GM12891 (cell line): ENCODE measurements at places on chromosomes 12 and 14.

GRCh38 chr14:73996731-73997107 lies 22.4 kb downstream of the ENTPD5 start:
- no peak for DNase-seq

DNA sequence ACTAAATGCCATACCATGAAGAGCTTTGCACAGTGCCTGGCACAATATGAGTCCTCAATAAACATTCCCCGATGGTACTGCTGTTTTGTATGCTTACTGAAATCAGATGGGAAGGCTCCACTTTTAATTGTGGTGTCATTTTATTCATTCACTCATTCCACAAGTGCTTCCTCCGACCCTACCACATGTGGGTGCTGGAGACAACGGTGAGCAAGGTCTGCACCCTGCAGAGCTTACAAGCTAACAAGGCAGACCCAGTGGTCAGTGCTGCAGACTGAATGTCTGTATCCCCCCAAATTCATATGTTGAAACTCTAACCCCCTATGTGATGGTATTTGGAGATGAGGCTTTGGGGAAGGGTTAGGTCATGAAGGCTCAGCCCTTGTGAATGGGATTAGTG lies 48.3 kb downstream of the RFX4 start:
- DNase-seq = no peak

- no peak for DNase-seq
These were observed 6.1 kb downstream of the RAPGEF3 start for GRCh38 chr12:47752552-47752951.

GRCh38 chr12:122820838-122821271 lies 14.4 kb upstream of the HIP1R start:
- DNase-seq = no peak

- DNase-seq = no peak
These were observed 535 bp downstream of the BIN2 start for GRCh38 chr12:51323317-51323960.

GRCh38 chr12:109346920-109347319 lies 780 bp upstream of the MYO1H start:
- no peak for DNase-seq

GRCh38 chr12:13030541-13031291 lies 13.5 kb upstream of the FAM234B start:
- DNase-seq = no peak

GRCh38 chr14:54447231-54447692 lies 6.1 kb upstream of the CNIH1 start:
- DNase-seq = no peak

DNA sequence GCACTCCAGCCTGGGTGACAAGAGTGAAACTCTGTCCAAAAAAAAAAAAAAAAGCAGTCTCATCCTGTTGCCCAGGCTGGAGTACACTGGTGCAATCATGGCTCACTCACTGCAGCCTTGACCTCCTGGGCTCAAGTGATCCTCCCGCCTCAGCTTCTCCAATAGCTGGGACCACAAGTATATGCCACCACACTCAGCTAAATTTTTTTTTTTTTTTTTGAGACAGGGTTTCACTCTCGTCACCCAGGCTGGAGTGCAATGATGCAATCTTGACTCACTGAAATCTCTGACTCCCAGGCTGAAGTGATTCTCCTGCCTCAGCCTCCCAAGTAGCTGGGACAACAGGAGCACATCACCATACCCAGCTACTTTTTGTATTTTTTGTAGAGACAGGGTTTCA lies 5.2 kb upstream of the CNPY2 start:
- DNase-seq = no peak

GRCh38 chr12:42483521-42483790 lies 106.1 kb downstream of the PRICKLE1 start:
- peak; percentile 49 for DNase-seq

DNA sequence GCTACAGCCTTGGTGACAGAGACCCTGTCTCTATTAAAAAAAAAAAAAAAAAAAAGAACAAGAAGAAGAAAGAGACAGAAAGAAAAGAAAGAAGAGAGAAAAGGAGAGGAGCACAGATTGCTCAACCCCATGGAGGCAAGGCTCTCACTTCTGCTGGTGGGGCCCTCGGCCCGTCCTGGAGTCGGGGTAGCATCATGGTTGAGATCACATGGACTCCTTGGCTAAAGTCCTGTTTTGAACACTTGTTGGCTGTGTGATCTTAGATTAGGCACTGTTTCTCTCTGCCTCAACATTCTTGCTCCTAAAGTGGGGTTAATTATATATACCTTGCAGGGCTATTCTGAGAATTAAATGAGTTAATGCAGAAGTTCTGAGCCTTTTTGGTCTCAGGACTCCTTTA lies 207.7 kb downstream of the CACNA1C start:
- no peak for DNase-seq

DNA sequence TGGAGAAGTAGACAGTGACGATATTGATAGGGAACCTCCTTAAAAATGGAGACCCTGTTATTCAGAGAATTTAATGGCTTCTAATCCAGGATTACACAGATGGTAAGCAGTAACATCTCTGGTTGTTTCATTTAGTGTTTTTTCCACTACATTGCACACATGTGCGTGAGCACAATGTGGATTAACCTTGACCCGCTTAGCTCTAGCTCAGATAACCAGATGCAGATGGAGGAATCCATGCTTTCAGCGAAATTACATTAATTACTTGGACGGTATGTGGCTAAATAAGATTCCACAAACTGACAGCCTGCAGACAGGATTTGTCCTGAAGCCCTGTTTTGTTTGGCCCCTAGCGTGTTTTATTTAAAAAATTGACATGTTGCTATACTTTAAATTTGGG lies 378.4 kb downstream of the CCDC91 start:
- DNase-seq = no peak

DNA sequence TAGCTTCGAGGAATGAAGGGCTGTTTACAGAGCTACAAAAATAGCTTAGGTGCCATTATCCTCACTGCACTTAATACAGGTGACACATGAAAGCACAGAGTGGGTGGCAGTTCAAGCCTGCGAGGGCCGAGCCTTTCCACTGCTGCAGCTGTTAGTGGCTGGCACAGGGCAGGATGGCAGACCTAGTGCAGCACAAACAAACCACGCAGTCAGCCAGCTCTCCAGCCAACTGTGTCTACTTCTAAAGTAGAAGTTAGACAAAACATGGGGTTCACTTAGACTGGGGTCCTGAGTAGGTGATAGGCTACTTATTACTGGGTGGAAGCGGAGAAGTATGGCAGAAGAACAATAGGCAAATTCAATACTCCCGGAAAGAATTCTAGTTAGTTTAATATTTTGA lies 95.4 kb downstream of the DUSP16 start:
- no peak for DNase-seq

GRCh38 chr14:86464341-86464740 lies 934.4 kb downstream of the FLRT2 start:
- DNase-seq = no peak

- DNase-seq = no peak
These were observed 419.8 kb upstream of the SEL1L start for GRCh38 chr14:81953419-81953818.

GRCh38 chr12:52452101-52452500 lies at the start of gene KRT6B:
Gene KRT6B (minus strand): TSS chr12:52452146. CDS start chr12:52452078, 68 bp downstream.
- no peak for DNase-seq

DNA sequence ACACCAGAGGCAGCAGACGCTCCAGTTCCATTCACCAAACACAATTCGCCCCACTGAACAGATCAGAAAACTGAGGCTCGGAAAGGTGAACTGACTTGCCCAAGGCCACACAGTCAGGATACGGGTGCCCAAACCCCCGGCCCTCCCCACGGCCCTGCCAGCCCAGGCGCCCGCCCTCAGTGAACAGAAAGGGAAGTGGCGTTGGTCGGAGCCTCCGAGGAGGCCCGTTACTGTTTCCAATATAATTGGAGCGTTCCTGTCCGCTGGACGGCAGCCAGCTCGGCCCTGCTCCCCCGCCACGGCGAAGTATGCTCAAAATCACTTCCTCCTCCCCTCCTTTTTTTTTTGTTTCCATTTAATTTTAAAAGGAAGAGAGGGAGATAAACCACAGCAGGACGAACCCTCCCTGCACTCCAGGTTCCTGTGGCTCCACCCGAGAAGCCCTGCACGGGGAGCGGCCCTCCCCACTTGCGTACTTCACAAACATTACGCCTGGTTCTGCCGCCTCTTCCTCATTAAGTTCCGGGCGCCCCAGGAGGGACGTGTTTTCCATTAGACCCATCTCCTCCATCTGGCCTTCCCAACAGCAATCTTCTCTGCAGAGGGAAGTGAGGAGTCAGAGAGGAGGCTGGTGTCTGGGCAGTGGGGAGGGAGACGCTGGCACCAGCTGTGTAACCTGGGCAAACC lies 61.1 kb downstream of the NCOR2 start:
- no peak for DNase-seq

DNA sequence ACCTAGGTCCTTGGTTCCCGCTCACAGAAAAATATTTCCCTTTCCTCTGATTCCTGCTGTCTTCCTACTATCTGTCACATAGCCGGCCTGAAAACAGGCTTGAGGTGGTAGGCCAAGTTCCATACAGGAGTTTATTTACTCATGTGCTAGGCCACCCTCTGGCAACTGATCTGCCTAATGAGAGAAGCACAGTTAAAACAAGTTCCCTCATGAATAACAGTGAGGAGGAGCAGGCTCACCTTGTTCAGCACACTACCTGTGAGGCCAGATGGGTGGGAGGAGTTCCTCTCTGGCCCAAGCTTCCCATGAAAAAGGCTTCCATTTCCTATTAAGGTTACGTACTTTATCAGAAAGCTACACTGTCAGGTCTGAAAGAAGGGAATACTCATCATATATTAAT lies 206.0 kb downstream of the MYRFL start:
- no peak for DNase-seq

DNA sequence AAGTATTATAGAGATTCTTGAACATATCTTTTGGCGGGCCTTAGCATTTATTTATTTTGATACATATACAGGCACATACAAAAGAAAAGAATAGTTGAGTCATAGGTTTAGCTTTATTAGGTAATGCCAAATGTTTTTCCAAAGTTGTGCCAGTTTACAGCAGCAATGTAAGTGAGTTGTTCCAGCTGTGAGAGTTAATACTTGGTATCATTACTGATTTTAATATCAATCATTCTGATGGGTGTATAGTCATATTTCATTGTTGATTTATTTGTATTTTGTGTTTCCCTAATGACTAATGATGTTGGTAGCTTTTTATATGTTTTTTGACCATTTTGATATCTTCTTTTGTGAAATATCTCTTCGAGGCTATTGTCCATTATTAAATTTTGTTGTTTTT lies 122.4 kb downstream of the MIPOL1 start:
- DNase-seq = no peak

DNA sequence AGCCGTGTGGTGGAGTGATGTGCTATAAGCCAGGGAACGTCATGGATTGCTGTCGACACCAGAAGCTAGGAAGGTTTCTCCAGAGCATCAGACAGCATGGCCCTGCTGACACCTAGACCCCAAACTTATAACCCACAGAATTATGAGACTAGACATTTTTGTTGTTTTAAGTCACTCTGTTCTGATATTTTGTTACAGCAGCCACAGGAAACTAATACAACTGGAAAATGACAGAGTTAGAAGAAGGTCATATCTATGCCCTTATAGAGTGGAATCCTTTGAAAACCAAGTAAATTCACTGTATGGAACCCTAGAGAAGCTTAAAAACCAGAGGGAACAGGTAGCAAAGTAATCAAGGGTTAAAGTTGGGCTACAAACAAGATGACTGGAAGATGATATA lies 42.5 kb downstream of the SPTLC2 start:
- DNase-seq = no peak

DNA sequence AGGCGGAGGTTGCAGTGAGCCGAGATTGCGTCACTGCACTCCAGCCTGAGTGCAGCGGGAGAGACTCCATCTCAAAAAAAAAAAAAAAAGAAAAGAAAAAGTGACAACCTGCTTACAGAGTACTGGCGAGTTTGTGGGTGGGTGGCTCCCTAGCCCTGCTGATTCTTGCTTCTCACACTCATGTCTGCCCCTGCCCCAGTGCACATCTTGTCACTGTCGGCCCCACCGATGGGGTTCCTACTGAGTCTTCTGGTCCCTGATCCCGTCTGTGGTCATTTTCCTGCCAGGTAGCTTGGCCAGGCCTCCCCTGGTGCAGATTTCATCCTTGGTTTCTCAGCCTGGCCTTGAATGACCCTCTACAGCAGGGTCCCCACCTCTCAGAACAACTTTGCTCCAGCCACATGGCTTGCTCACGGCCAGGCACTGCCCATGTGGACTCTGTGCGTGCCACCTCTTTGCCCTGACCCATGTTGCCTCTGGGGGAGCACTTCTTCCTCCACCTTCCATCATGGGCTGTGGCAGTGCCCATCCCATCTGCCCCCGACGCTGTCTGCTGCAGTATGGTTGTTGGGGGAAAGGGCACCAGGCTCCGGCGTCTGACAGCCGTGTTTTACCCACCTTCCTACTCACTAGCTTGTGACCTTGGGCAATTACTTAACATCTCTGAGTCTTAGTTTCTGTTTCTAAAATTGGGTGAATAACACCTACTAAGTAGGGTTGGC lies 2.1 kb upstream of the PTPN6 start:
- DNase-seq = no peak

- no peak for DNase-seq
These were observed 30.5 kb downstream of the CLEC2D start for GRCh38 chr12:9699898-9700605.

DNA sequence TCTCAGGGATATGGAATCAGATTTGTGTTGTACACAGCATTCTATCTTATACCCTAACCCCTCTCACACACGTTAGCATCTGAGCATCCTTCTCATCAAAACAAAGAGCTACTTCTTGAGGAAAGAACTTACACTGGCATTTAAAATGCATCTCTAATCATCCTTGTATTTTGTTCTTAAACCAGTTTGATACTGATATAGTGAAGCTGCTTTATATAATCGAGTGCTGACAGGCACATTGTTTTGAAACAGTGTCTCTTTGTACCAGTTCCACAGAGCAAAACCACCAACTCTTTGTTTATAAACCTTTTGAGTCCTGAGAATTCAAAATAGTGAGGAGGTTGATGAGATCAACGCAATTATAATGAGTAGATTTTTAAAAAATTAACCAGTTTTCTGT lies 8.8 kb downstream of the GPR33 start:
- no peak for DNase-seq

GRCh38 chr12:78494911-78495310 lies 369.7 kb upstream of the SYT1 start:
- DNase-seq = no peak
